ENCODE measurements at places on chromosomes 12 and 14.

DNA sequence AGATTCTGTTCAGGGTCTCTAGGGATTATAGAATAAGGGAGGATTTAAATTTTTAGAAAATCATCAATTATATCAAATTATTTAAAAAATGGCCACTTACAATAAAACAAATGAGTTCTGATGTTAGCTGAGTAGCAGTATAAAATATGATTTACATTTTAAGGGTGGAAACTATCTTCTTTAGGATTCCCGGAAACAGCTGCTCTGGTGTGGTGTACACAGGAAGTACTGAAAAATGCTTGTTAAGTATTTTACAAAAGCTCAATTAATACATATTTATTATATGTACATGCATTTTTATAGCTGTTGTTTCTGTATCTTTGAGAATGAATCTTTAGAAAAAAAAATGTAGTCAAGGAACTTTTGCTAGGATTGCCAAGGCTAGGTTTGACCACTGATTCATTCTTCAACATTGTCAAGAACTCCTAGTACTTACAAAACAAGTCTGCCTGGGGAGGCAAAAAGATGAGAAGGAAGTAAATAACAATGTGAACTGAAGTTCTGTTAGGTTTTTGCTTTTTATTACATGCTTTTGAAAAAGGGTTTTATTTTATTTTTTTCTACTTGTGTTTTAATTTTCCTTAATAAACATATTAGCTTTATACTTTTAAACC is 48.0 kb downstream of the ARF6 start:
- DNase-seq = no peak

GRCh38 chr12:2294651-2295475 is 242.1 kb downstream of the CACNA1C start:
- DNase-seq = peak; percentile 88

DNA sequence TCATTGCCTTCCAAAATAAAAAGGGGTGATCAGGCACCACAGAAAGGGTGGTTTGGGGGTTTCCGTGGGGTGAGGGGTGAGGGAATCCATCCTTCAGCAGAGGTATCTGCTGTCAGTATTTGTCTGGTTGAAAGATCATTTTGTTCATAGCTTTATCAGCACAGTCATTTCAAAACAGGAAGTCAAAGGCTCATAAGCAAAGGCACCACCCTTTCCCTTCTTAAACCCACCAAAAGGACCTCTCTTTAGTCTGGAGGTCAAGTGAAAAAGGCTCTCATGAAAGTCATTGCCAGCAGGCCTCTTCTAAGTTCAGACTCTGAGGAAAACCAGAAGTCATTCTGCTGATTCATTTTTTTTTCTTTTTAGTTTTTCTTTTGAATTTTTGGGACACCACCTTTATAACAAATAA is 6.2 kb downstream of the CHST11 start:
- no peak for DNase-seq

GRCh38 chr12:124939421-124940142 is 25.1 kb upstream of the UBC start:
- DNase-seq = peak; percentile 76

DNA sequence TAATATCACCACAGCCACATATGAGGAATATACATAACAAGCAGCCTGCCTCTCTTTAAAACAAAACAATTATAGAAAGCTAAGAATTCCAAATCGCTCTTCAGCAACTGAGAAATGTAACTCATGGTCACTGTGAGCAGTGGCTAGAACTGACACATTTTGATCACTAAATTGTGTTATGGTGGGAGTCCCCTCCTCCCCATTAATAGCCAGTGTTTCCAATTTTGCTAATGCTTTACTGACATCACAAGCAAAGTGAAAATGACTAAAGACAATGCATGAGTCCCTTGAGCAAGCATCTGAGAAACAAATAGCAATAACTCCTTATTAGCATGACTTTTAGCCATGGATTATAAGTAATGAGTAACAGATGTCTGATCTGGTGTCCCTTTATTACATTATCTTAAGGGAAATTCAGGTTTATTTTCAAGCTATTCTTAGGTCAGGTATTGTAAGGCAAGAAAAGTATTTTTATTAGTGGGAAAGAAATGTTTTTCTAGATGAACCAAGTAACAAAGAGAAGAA is 148.3 kb downstream of the KCNH5 start:
- DNase-seq = no peak

- no peak for DNase-seq
Observed at GRCh38 chr12:70994217-70994788, 73.8 kb upstream of the PTPRR start.

DNA sequence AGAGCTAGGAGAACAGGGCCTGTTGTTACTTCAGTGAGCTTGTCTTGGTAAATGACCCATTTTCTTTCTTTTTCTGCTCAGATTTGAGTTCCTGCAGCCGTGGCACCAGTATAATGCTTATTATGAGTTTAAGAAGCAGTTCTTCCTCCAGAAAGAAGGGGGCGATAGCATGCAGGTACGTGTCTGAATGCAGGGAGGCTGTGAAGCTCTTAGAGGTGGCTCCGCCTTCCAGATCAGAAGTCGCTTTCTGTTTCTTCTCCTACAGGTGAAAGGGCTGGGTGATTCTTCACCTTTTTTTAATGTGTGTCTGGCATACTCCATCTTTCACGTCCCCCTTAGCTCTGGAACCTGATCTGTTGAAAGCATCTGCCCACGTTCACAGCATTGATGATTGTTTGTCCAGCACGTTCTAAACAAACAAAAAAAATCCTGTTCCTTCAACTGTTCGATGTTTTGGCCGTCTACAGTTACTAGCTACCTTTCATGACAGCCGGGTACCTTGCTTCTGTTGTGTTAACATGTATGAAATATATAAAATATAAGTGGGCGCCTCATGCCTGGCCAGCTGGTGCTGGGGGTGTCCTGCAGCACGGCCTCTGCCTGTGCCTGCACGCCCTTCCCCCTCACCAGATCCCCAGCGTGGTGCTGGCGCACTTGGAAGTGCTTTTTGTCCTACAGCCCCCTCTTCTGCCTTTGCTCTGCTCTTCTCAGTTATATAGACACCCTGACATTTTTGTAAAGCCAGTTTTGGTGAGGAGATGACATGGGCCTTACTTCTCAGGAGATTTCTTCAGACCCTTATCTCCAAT is 44.6 kb downstream of the SFSWAP start:
- DNase-seq = no peak

DNA sequence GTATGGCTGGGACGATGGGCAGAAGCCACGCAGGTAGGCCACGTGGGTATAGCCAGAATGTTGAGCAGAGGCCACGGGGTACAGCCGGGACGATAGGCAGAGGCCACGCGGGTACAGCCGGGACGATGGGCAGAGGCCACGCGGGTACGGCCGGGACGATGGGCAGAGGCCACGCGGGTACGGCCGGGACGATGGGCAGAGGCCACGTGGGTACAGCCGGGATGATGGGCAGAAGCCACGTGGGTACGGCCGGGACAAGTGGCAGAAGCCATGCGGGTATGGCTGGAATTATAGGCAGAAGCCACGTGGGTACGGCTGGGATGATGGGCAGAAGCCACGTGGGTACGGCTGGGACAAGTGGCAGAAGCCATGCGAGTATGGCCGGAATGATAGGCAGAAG is 195.0 kb downstream of the TTC7B start:
- no peak for DNase-seq

GRCh38 chr14:37027188-37027824 is 145.1 kb downstream of the SLC25A21 start:
- DNase-seq = no peak

GRCh38 chr14:104650057-104650980 is 39.1 kb upstream of the INF2 start:
- no peak for DNase-seq

GRCh38 chr14:24838945-24839616 is 205.1 kb upstream of the GZMB start:
- no peak for DNase-seq

Measured in inflammatory macrophage treated with lipopolysaccharide for 1 hour (primary cell).